ENCODE measurements at places on chromosomes 4 and X. TPM values are rescaled to one million over a fixed set of nuclear protein-coding genes. Genes with fewer than 3 reads are reported as not detected.

GRCh38 chrX:8025705-8026104 lies 98.5 kb upstream of the PNPLA4 start:
- DNase-seq: no peak

Gene SPANXC
- polyA plus RNA-seq: not detected

GRCh38 chr4:84041426-84041825 lies 457.7 kb downstream of the NKX6-1 start:
- DNase-seq: no peak

GRCh38 chr4:77036206-77036605 lies 39.6 kb downstream of the CCNI start:
- DNase-seq: no peak

Gene DUSP9
- not detected for polyA plus RNA-seq

DNA sequence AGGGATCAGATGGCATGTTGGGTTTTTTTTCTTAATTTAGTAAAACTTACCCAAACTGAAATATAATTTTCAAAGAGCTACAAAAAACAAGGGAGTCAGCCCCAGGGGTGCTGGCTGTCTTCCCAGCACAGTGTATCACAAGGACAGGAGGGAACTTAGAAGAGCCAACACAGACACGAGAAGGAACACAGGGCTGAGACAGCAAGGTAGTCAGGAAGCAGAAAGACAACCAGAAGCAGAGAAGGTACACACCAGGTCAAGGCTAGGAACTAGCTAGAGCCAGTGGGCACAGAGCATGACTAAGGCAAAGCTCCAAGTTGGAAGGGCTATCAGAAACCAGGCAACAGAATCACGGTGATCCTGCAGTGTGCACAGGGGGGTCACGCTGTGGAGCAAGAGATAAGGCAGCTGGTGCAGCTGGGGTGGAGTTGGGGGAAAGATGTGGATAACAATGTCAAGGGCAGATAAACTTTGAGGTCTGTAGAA lies 168.7 kb downstream of the NR3C2 start:
- DNase-seq: peak; percentile 82

Gene BRS3
- not detected for polyA plus RNA-seq

Gene MAD2L1
- 5.3 TPM for polyA plus RNA-seq

DNA sequence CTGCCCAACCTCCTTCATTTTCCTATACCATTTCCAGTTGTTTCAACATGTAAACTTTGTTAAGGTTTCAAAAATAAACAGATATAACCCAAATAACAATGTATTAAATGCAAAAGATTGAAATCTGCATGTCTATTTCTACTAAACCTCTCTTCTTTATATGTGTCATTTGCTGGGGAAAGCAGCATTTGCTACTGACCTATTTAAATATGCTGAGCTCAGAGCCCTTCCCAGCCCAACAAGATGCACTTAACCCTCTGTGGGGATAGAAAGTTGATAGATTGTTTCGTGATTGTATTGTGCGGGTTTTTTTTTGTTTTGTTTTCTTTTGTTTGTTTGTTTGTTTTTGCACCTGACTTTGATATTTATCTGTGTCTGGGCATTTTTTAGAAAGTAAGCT lies 139.5 kb downstream of the UCHL1 start:
- no peak for DNase-seq

DNA sequence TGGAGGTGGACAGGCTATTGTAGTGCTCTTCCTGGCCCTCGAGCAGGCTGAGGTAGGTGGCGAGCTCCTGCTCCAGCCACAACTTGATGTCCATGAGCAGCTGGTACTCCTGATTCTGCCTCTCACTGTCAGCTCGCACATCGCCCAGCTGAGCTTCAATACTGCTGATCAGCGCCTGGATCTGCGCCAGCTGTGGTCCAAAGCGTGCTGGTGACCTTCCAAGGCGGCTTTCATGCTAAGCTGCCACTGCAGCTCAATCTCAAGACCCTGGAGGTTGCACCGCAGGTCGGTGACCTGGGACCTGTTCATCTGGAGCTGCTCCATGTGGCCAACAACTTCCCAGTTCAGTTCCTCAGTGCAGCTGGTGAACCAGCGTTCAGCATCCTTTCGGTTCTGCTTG lies 31.2 kb downstream of the LRIT3 start:
- DNase-seq: no peak

GRCh38 chr4:154416190-154416547 lies 75.4 kb downstream of the DCHS2 start:
- DNase-seq: peak; percentile 67

GRCh38 chr4:121077496-121077895 lies 5.2 kb upstream of the NDNF start:
- no peak for DNase-seq

GRCh38 chr4:87030755-87031441 lies 96.1 kb downstream of the AFF1 start:
- no peak for DNase-seq

Measured in adrenal gland (tissue), 19 donors.